Right atrium auricular region (tissue), 2 donors: ENCODE measurements at places on chromosomes 6 and 20. TPM values are rescaled to one million over a fixed set of nuclear protein-coding genes. Genes with fewer than 3 reads are reported as not detected.

The PTK7 gene
- total RNA-seq, result 12.7 TPM

The NKAIN4 gene
- not detected for total RNA-seq

The ASF1A gene
- total RNA-seq, result 16.1 TPM

The LAMA4 gene
- 37.2 TPM for total RNA-seq

The SYNJ2 gene
- total RNA-seq, result 20.0 TPM

The ADGRF5 gene
- 38.4 TPM for total RNA-seq

The CAGE1 gene
- total RNA-seq, result not detected

The ADTRP gene
- not detected for total RNA-seq

The HLA-DMB gene
- total RNA-seq, result 3.6 TPM

The LRRC73 gene
- total RNA-seq, result 0.90 TPM

The CLIC5 gene
- total RNA-seq, result 99.8 TPM

The CLPSL2 gene
- not detected for total RNA-seq

The NMBR gene
- not detected for total RNA-seq

The TRERF1 gene
- total RNA-seq, result 1.9 TPM

The ELOVL4 gene
- total RNA-seq, result 1.4 TPM

The FABP7 gene
- 0.52 TPM for total RNA-seq

The MBOAT1 gene
- total RNA-seq, result 7.0 TPM

The SLC22A2 gene
- total RNA-seq, result not detected

The VNN1 gene
- 1.1 TPM for total RNA-seq

The HMGN3 gene
- 77.0 TPM for total RNA-seq

The ADAM33 gene
- total RNA-seq, result 13.8 TPM

The FRK gene
- 2.7 TPM for total RNA-seq

The CDK5RAP1 gene
- total RNA-seq, result 22.8 TPM

The CUL9 gene
- total RNA-seq, result 16.8 TPM

The ISM1 gene
- 1.3 TPM for total RNA-seq

The FILIP1 gene
- total RNA-seq, result 78.2 TPM

The POFUT1 gene
- total RNA-seq, result 26.8 TPM

The ZNF391 gene
- total RNA-seq, result 1.3 TPM

The CASS4 gene
- 2.0 TPM for total RNA-seq

The NFATC2 gene
- total RNA-seq, result 8.6 TPM

The SGK1 gene
- total RNA-seq, result 151 TPM

The SPATS1 gene
- not detected for total RNA-seq

The BPIFB4 gene
- total RNA-seq, result not detected

The HLA-DQB2 gene
- total RNA-seq, result not detected

The RBCK1 gene
- total RNA-seq, result 43.6 TPM

The RRBP1 gene
- total RNA-seq, result 52.0 TPM

The RIPOR3 gene
- total RNA-seq, result 2.9 TPM

The SLX4IP gene
- 1.1 TPM for total RNA-seq

The OPN5 gene
- not detected for total RNA-seq

The CST7 gene
- total RNA-seq, result 3.2 TPM

The FAM8A1 gene
- total RNA-seq, result 19.3 TPM

The SLC2A10 gene
- 5.6 TPM for total RNA-seq

The HLA-E gene
- total RNA-seq, result 216 TPM

The MATN4 gene
- total RNA-seq, result not detected

The NKX2-2 gene
- total RNA-seq, result not detected

The GATA5 gene
- 9.6 TPM for total RNA-seq

The HTR1E gene
- total RNA-seq, result not detected

The TRAPPC3L gene
- total RNA-seq, result not detected

The AGPAT4 gene
- total RNA-seq, result 2.3 TPM

The PTCHD4 gene
- 1.0 TPM for total RNA-seq

The RNF182 gene
- 0.83 TPM for total RNA-seq

The ADGRF1 gene
- total RNA-seq, result not detected
